ENCODE measurements at places on chromosomes 6 and 20.

GRCh38 chr20:35363190-35363589, 48.6 kb downstream of the UQCC1 start:
- DNase-seq, result no peak

DNA sequence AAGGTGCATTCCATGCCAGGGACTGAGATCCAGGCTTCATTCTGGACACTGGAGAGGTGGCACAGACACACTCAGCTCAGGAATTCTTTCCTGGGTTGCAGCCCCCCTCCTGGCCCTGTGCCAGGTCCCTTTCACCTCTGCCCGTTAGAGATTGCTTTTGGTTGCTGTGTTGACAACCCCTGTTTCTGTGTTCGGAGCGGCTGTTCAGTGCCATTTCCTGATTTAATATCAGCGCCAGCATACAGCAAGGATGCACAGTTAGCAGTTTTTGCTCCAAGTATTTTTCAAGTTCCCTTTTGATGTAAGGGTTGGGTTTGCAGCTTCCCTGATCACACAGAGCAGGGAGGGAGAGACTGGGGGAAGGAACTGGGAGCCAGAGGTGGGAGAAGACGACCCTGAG, 8.5 kb upstream of the MAFB start:
- no peak for DNase-seq

GRCh38 chr6:137941995-137942394, 74.9 kb downstream of the TNFAIP3 start:
- DNase-seq, result no peak

GRCh38 chr6:30244560-30244959, 31.4 kb upstream of the TRIM26 start:
- no peak for DNase-seq

DNA sequence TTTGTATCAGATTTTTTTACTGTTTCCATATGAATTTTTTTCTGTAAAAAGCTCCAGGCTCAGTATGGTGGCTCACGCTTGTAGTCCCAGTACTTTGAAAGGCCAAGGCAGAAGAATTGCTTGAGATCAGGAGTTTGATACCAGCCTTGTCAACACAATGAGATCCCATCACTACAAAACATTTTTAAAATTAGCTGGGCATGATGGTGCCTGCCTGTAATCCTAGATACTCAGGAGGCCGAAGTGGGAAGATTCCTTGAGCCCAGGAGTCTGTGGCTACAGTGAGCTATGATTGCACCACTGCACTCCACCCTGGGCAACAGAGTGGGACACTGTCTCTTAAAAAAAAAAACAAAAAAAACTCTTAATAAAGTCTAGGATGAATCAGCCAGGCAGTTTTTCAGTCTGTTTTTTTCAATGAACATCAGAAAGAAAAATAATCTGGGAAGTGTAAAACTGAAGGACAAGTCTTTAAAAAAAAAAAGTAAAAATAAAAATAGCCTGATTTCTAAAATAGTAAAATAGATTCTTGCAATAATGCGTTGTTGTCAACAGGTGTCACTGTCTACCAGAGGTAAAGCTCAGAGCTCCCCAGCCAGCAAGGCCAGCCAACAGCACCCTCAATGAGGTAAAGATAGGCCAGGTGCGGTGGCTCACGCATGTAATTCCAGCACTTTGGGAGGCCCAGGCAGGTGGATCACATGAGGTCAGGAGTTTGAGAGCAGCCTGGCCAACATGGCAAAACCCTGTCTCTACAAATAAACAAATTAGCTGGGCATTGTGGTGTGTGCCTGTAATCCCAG, 9.3 kb upstream of the ATG5 start:
- no peak for DNase-seq

- no peak for DNase-seq
These were observed 130.7 kb downstream of the CCDC170 start for GRCh38 chr6:151624481-151624880.

DNA sequence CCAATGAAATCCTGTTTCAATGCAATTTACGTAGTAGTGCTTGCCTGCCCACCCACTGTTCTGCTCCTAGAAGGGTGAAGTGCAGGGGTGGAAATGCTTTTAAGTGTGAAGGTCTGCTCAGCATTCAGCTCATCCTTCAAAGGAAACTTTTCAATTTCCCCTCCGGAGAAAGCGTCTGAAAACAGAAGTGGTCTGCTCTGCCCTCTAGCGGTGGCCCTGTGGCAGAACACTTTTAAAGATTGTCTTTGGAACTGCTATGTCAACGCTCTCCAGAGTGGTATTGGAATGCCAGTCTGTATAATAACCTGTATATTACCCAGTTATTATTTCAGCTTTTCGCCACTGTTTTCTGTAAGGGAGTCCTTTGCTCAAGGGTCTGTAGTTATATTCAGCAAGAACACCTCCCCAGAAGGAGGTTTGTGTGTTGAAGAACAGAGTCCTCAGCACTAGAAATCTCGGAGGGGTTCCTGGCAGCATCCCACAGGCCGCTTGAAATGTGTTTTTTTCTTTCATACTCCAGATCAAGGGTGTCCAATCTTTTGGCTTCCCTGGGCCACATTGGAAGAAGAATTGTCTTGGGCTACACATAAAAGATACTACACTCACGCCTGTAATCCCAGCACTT, 63.1 kb upstream of the KLHL31 start:
- peak; percentile 15 for DNase-seq

DNA sequence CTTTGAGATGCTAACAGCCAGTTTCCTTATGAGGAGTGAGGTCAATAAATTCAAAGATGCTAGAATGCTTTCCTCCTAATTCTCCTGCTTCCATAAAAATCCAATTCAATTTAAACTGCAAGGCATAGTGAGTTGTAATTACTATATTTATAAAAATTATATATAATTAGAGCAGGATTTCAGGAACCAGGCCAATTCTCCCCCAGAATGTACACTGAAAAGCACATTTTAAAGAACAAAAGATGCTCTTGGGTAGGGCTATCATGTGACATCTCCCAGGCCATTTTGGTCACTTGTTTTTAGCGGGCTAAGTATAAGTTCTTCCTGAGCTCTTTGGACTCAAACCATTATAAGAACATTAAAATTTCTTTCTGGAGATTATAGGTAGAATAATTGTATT, 195.7 kb upstream of the KCNG1 start:
- DNase-seq, result no peak

GRCh38 chr20:1929460-1929859, 34.3 kb downstream of the SIRPA start:
- no peak for DNase-seq

- DNase-seq, result peak; percentile 48
These were observed 1.5 kb downstream of the BRD2 start for GRCh38 chr6:32969685-32970412.

DNA sequence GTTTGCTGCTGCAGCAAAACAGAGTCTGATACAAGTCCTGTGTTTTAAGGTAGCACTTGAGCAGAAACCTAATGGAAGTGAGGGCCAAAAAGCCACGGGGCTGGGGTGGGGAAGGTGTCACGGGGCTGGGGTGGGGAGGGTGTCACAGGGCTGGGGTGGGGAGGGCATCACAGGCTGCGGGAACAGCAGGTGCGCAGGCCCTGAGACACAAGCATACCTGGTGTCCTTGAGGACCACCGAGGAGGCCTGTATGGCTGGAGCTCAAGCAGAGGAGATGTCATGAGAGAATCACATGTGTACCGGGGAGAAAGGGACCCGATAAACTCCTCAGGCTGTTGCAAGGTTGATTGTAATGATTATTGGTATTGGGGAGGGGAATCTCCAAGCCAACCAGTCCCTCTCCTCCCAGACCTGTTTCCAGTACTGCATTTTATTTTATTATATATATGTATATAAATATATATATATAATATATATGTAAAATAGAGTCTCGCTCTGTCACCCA, 13.6 kb upstream of the SPO11 start:
- no peak for DNase-seq

- DNase-seq, result no peak
These were observed 185.4 kb downstream of the BCAS1 start for GRCh38 chr20:53884859-53885541.

DNA sequence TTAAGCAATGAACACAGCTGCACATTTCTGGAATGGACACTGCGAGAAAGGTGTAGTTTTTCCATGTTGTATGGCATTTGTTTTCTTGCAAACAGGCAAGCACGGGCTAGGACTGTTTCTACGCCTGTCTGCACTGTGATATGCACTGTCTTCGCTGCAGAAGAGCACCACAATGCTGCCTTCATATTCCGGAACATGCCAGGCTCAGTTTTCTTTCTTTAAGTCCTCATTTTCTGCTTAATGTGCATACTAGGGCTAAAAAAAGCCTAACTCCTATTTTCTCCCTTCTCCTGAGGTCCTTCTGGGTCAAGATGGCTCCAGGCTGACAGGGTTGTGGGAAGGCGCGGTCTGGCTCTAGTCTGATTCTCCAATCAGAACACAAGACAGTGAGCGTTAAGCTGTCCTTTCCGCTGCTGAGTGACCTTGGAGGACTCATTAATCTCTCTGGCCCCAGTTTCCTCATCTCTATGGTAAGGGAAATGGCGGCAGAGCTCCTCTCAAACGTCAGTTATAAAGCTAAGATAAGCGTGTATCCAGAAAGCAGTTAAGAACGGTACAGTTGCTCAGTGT, 379.9 kb downstream of the C6orf118 start:
- DNase-seq, result no peak

GRCh38 chr20:38059832-38060231, 26.3 kb downstream of the RPRD1B start:
- no peak for DNase-seq

- no peak for DNase-seq
These were observed 198.7 kb upstream of the MYLIP start for GRCh38 chr6:15930207-15930606.

DNA sequence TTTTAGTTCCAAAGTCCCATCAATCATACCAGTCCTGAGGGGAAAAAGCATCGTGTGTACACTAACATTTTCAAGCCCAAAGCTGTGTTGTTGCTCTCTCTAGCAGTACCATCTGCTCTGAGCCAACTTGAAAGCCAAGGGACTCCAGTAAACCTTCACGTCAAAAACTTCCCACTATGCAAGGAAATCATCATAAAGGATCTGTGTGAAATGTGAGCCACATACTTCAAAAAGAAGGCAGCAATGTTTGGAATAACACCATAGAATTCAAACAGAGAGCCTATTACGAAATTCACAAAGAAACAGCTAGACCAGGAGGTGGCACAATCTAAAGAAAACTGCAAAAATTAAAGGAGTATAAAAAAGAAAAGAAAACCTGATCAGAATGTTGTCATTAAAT, 399.8 kb upstream of the EPHA7 start:
- DNase-seq, result no peak

GRCh38 chr6:50820869-50821264, 2.2 kb downstream of the TFAP2B start:
- no peak for DNase-seq

- no peak for DNase-seq
These were observed 21.5 kb upstream of the NTSR1 start for GRCh38 chr20:62686869-62687830.

DNA sequence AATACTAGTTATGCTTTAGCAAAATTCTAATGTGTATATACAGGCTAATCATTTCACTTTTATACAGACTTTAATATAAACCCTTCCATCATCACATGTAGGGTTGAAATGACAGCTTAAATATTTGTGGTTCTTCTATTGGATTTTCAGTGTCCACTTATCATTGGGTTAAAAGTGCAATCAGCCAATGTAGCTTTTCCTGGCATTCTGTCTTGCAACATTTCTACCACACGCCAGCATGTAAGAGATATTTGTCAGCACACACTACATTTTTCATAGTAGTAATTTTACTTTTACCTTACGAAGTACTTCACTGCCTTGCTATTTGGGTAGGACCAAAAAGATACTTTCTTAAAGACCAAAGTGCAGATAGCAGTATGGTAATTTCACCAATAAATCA, 252.0 kb downstream of the TBX18 start:
- DNase-seq, result no peak

DNA sequence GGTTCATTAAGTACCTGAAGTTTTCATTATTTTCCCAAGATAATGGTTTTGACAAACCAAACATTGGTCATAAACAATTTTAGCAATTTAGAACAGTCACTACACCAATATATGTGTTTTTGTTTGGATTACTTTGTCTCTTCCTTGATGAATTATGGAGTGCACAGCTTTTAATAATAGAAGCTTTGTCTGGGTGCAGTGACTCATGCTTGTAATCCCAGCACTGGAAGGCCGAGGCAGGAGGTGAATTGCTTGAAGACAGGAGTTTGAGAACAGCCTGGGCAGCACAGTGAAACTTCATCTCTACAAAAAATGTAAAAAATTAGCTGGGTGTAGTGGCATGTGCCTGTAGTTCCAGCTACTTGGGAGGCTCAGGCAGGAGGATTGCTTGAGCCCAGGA, 89.4 kb upstream of the ANKEF1 start:
- no peak for DNase-seq

- DNase-seq, result no peak
These were observed 102.7 kb upstream of the CARMIL1 start for GRCh38 chr6:25176466-25176865.

DNA sequence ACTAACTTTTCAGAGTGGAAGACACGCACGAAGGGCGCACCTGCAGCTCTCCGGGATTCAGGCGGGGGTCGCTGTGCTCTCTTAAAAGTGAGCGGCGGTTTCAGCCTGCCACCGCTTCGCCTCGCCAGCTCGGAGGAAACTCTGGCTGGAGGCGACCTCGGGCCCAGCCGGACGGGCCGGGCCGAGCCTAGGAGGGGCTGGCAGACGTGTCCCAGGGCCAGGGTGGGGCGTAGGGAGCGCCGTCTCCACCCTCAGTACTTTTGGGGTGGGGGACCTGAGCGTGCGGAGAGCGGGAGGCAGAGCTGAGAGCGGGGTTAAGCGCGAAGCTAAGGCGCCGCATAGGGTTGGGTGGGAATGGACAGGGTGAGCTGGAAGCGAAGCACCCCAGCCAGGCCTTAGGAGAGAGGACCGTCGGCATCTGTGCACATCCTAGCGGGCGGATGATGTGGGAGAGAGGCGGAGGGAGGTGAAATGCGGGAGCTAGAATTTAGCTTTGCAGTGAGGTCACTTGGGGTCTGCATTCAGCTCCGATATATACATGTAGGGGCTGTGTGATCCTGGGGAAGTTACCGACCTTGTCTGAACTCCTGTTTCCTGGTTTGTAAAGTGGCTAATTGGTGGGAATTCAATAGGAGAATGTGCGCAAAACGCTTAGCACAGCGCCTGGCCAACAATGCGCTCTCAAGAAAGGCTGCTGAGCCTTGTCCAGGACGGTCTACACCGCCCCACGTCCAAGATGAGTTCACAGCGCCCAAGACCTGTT, 6.5 kb upstream of the TFAP2A start:
- no peak for DNase-seq

- DNase-seq, result no peak
These were observed 87.0 kb downstream of the YTHDF1 start for GRCh38 chr20:63128956-63129355.

GRCh38 chr20:48489046-48489463, 338.7 kb downstream of the PREX1 start:
- no peak for DNase-seq

- no peak for DNase-seq
These were observed 85.2 kb downstream of the PRSS35 start for GRCh38 chr6:83597511-83597910.

- no peak for DNase-seq
These were observed 279.8 kb downstream of the EPHA7 start for GRCh38 chr6:93139408-93140081.

DNA sequence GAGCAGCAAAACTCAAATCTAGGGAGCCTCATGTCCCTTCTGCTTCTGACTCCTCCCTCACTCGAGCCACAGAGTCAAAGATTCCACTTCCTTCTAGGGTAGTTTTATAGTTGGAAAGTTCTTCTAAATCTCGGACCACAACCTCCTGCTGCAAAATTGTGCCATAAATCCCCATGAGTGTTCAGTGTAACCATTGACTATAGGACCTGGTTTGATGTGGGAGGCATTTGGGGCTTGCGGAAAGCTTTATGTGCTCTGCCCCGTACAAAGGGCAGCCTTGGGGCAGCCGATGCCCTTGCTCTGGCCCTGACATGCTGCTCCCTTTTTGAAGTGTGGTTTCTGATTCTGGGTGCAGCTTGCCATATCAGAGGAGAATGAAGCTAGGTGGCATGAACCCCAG, 43.6 kb upstream of the IER3 start:
- DNase-seq, result no peak

Data from amygdala (tissue), 56 donors.